ENCODE measurements at places on chromosomes 4 and X.

DNA sequence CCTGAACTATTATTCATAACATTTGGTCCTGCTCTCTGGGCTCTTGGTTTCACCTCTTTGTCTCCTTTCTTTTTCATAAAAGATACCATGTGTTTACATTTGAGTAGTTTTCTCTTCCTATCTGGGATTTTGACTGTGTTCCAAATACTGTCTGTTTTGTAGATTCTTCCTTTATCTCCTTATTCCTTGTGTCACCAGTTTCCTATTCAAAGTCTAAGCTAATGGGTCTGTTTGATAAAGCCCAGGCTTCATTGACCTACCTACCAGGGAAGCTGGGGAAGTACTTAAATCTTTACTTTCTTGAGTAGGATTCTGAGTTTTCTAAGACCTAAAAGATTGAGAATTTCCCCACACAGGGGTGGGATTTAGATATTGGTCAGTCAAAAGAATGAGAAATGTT, 409.5 kb downstream of the RAPGEF2 start:
- no peak for DNase-seq

- no peak for DNase-seq
Measured at GRCh38 chr4:7045961-7046921, 3.1 kb downstream of the TADA2B start.

DNA sequence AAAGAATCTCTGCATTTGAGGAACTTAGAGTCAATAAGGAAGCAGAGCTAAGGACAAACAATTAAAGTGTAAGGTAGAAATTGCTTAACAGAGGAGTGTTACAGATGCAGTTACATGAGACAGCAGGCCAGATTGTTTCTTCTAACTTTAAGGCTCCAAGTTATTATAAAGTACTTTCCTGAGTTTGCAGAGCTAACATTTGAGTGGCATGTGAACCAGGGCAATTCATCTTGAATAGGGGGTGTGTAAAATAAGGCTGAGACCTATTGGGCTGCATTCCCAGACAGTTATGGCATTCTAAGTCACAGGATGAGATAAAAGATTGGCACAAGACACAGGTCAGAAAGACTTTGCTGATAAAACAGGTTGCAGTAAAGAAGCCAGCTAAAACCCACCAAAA, 7.6 kb upstream of the LNX1 start:
- no peak for DNase-seq

DNA sequence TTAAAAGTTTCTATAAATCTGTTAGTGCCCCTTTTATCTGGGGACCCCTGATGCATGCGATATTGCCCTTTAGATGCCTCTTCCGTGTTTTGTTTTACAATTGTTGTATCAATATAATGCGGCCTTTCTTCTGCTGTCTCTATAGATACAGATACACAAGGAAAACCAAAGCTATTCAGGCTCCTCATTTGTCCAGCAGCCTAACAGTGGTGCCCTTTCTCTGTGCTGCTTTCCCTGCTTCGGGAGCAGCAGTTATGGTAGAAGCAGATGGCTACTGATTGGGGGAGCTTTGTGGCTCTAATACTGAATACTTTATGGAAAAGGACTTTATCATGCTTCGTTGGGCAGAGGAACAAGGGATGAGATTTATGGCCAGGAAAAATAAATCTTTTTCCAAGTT, 10.6 kb upstream of the PRDM8 start:
- no peak for DNase-seq

- DNase-seq, result no peak
Measured at GRCh38 chrX:133726642-133727041, 258.8 kb downstream of the GPC3 start.

DNA sequence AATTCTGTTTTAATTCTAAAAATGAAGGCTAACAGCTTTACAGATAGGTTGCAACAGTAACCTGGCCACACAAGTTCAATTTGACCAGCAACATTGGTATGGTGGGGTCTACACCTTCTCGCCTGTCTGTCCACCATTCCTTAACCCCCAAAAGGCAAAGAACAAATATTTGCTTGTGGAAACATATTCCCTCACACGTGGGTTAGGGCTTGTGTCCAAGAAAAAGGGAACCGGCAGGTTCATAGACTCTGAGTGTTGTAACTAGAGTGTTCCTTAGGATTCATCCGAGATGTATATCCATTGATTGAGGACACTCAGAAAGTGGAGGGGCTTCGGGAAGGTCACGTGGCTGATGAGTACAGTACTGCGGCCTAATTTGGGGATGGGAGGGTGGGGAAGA, 54.1 kb downstream of the C4orf51 start:
- no peak for DNase-seq

GRCh38 chrX:68934421-68934820, 105.6 kb downstream of the EFNB1 start:
- no peak for DNase-seq

GRCh38 chr4:98394134-98394533, 132.9 kb downstream of the RAP1GDS1 start:
- DNase-seq, result no peak

GRCh38 chr4:145041378-145041777, 56.6 kb downstream of the ANAPC10 start:
- no peak for DNase-seq

DNA sequence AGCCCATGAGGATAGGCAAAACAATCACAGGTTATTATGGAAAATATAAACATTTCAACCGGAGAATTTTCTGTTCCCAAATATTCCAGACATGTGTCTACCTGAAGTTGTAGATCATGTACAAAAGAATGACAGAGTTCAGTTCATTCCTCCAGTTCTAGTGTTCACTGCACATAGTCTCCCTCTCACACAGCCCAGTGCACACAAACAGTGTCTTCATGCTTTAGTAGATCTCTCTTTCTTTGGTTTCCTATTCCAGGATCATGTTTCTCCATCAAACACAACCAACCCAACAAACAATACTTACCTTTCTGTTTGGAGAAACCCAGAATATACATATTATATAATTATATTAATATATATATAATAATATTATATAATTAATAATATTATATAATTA, 671.9 kb downstream of the TRIML1 start:
- DNase-seq, result no peak

GRCh38 chr4:164621886-164622521, 131.9 kb upstream of the SMIM31 start:
- DNase-seq, result no peak

DNA sequence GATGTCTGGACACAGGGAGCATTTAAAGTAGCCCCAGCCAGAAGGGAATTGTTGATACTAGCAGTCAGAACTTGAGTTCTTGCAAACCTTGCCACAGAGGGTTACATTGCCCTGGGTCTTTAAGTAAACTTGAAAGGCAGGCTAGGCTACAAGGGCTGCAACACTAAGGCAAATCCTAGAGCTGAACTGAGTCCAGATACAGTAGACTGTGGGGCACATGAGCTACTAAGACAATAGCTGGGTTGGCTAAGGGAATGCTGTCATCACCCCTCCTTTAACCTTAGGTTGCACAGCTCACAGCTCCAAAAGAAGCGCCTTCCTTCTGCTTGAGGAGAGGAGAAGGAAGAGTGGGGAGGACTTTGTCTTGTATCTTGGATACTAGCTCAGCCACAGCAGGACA, 35.6 kb downstream of the SH3BGRL start:
- no peak for DNase-seq

DNA sequence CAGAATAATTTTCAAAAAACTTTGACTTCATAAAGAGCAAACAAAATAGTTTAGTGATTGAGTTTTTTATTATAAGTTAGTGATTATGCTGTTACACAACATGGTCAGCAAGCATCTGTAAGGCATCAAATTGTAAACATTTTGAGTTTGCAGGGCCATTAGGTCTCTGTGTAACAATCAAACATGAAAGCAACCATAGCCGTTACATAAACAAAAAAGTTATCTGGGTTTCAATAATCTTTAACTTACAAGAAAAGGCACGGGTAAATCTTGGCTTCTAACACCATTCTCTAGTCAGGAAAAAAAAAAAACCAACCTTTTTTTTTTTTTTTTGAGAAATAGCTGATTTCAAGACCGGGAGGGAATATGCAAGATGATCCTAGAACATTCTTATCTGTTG, 1941.1 kb downstream of the PCDH7 start:
- DNase-seq, result no peak

GRCh38 chr4:42464550-42465094, 67.3 kb downstream of the SHISA3 start:
- DNase-seq, result no peak

DNA sequence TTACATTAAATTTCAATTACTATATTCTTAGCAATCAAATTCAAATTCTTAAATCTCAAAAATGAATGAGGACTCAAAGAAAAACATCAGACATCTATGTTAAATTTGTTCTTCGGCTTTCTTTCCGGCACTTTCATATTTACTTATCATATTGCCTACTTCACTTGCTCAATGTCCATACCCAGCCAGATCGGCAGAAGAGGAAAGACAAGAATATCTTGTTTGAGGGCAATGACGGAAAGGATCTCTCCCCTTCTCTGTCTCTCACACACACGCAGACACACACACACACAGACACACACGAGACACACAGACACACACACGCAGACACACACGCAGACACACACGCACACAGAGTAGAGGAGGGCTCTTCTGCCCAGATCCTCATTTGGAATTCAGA, 13.2 kb upstream of the IRF2 start:
- DNase-seq, result no peak

- DNase-seq, result no peak
Measured at GRCh38 chr4:172950990-172951389, 217.6 kb upstream of the GALNT7 start.

DNA sequence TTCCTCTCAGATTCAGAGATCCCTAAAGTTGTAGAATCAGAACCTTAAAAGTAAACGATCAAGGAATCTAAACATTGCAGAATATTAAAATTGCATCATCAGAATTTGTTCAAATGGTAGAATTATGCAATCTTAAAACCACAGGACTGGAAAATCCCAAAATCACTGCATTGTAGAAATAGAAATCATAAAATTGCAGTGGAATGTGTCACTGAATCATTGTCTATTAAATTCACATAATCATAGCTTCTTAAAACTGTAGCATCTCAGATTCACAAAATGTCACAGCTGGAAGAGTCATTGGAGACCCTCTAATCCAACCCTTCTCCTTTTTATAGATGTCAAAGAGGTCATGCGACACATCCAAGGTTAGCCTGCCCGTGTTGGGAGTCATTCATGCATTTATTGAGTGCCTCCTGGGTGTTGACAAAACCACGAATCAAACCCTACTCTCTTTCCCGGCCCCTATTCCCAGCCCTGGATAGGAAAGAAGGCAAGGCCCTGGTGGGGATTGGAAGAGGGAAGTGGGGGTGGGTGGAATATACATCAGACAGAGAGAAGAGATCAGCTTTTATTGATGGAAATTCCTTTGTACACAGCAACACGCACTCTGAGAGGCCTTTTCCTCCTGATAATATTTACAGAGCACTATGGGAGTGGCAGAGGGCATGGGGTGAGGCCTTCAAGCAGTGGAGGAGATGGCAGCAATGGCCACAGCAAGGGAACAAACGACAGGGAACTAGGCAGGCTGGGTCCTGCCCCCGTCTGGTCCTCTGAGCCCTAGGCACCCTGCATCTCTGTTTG, 15.4 kb downstream of the IQSEC2 start:
- no peak for DNase-seq

DNA sequence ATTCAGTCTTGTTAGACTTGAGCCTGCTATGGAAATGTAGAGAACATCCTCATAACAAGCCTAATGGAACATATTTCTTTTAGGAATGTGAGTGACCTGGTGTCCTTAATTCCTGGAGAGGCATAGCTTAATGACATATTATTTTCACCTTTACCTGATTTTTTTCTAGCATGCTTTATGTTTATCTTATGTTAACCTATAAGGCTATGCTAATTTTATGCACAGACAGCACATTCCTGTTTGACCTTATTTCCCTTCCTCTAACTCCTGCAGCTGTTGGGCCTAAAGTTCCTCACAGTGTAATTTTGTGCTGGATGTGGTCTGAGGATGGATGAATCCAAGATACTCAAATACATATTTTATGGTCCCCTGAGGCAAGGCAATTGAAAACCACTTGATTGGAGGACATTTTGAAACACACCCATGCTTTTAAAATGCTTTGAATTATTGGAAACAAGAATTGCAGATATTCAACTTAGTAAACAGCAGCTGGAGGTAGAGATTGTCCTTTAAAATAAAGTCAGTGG, 111.5 kb downstream of the LARP7 start:
- DNase-seq, result no peak

DNA sequence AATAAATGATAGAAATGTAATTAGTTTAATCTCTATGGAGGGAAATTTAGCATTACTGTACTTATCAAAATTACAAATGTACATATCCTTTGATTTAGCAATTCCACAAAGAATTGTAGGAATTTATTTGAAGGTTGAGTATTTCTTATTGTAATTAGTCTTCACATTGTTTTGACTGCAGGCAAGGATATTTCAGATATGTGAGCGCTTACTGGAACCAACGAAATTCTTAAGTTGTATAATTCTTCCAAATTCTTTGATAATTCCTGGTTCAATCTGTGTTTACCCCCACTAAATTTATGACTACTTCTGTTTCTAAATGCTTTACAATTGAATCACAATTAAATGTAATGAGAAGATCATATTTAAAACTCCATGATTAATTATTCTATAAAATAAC, 26.9 kb upstream of the WWC2 start:
- DNase-seq, result no peak

- DNase-seq, result no peak
Measured at GRCh38 chrX:21408307-21408706, 34.1 kb downstream of the CNKSR2 start.

DNA sequence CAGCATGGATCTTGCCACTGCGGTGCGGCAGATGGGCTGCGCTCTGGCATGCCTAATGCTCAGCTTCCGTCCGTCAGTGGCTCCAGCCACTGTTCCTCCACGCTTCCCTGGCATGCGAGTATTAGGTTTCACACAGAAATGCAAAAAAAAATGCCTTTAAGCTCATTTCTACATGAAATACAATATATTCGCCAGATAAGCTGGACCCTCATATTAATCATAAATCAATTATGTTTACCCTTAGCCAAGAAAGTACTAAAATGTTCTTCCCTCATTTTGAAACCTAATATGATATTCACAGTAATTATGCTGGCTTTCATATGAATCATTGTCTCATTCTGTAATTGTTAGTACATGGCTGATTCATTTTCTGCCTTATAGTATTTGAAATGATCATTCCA, 115.5 kb upstream of the FAM241A start:
- no peak for DNase-seq

DNA sequence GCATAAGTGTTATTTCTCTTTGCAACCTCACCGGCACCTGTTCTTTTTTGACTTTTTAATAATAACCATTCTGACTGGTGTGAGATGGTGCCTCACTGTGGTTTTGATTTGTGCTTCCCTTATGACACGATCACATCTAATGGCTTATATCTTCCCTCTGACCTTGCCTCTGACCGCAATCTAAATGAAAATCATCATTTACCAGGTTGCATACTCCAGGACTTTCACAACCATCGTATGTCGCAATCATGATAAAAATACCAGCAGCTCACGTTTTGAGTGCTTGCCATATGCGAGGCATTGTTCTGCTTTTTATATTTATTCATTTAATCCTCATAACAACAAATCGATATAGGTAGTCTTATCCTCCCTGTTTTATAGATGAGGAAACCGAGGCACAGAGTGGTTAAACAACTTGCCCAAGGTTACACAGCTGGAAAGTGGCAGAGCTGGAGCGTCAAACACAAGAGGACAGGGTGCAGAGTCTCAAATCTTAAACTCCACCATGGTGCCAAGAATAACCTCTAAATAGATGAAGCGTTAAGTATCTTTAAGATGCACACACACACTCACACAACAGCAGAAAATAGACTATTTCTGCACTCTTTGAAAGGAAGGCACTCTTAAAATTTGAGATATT, 102.2 kb downstream of the SEL1L3 start:
- no peak for DNase-seq

- no peak for DNase-seq
Measured at GRCh38 chr4:24876431-24876830, 36.4 kb downstream of the CCDC149 start.
